SK-N-SH (cell line): ENCODE measurements at places on chromosomes 5 and 9. TPM values are rescaled to one million over a fixed set of nuclear protein-coding genes. Genes with fewer than 3 reads are reported as not detected.

GRCh38 chr5:133113331-133114061, 61.7 kb downstream of the HSPA4 start:
- H3K27ac ChIP-seq, result no peak overlapping the region
- no peak overlapping the region for H3K4me3 ChIP-seq
- no peaks in the 10 kb centered on the region for H3K27me3 ChIP-seq
- H3K36me3 ChIP-seq, result no peaks in the 10 kb centered on the region

DNA sequence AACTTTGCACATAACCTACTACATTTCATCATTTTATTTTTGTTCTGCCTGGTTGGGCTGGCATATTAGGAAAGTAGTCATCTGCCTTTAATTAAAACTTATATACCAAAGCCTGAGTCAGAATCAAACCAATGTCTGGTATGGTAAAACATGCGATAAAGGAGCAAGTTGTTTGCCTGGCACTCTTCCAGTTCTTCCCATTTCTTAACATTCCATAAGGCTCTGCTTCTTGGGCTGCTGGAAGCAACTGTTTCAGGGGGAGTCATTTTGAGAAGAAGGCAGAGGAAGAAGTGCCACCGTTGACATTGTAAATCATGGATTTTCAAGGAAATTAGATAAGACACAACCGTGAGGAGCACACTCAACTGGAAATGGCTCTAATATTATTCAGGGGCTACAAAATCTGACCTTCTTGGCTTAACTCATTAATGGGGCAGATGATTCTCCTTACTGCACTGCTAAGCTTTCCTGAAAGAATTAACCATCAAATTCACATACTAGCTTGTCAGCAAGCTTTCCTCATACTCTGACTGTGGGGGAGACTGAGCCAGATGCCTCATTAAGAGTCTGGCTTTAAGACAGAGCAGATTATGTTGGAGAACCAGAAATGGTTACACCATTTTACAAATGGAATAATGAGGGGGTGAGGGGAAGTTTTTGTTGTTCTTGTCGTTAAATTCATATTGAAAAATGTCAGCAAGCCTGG, 391.0 kb downstream of the TMEM232 start:
- H3K36me3 ChIP-seq, result no peaks in the 10 kb centered on the region
- peak overlapping the region; percentile 87; the same call in 1 of the 2 replicates for H3K27ac ChIP-seq
- no peaks in the 10 kb centered on the region; the same call in 1 of the 2 replicates for H3K4me1 ChIP-seq
- no peaks in the 10 kb centered on the region for H3K27me3 ChIP-seq
- DNase-seq, result no peak

DNA sequence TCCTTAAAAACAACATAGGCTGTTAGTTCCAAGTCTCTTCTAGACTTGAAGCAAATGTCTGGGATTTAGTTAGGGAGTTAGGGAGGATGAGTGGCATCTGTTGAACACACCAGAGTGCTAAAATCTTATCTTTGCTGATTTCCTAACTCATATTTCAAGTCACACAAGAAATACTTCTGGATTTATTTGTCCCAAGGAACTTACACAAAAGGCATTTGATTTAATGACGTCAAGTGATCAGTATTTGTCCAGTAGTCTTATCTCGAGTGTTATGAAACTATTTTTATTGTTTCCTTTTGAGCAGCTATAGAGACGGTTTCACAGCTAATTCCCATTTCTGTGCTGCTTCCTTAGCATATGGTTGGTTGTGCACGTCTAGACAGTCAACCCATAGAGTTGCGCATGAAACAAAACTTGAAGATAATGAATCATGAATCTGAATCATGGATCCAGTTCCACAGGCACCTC, 140.5 kb upstream of the TUT7 start:
- no peak overlapping the region for H3K27ac ChIP-seq
- H3K4me3 ChIP-seq, result no peak overlapping the region
- no peaks in the 10 kb centered on the region for H3K36me3 ChIP-seq
- DNase-seq, result no peak
- no peaks in the 10 kb centered on the region for H3K4me1 ChIP-seq

- no peak overlapping the region for H3K4me3 ChIP-seq
- no peaks in the 10 kb centered on the region for H3K36me3 ChIP-seq
- no peaks in the 10 kb centered on the region for H3K27me3 ChIP-seq
Observed at GRCh38 chr5:167244583-167244982, 1046.9 kb upstream of the WWC1 start.

DNA sequence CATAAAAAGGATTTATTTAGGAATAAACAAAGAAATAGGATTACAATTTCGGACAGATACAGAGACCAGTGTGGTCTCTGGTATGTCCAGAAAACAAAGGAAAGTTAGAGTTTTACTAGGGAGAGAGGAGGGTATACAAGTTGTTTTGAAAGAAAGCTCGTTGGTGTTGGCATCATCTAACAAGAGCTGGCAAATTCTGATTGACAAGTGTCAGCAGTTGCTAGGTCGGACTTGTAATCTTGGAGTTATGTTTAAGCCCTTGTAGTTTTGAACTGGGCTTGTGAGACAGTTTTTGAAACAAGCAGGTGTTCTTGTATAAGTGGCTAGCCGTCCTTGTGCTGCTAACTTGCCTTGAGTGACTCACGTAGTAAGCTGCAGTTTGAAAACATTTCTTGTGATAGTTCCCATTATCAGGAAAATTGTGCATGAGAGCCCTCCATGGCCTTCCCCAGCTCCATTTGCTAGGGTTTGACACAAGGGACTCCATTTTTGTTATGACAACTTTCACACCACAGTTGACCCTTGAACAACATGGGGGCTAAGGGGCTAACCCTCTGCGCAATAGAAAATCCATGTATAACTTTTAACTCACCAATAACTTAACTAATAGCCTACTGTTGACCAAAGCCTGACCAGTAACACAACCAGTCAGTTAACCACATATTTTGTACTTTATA, 48.1 kb downstream of the ZNF622 start:
- no peak overlapping the region for H3K27ac ChIP-seq
- H3K36me3 ChIP-seq, result no peaks in the 10 kb centered on the region
- no peak for DNase-seq
- H3K4me3 ChIP-seq, result no peak overlapping the region
- peaks cover 14% of the 10 kb centered on the region for H3K4me1 ChIP-seq
- no peaks in the 10 kb centered on the region; the same call in 1 of the 2 replicates for H3K27me3 ChIP-seq

- H3K27ac ChIP-seq, result no peak overlapping the region
- no peaks in the 10 kb centered on the region for H3K4me1 ChIP-seq
- no peak for DNase-seq
- H3K27me3 ChIP-seq, result no peaks in the 10 kb centered on the region
- H3K4me3 ChIP-seq, result no peak overlapping the region
Observed at GRCh38 chr5:162786234-162786633, 651.2 kb upstream of the CCNG1 start.

DNA sequence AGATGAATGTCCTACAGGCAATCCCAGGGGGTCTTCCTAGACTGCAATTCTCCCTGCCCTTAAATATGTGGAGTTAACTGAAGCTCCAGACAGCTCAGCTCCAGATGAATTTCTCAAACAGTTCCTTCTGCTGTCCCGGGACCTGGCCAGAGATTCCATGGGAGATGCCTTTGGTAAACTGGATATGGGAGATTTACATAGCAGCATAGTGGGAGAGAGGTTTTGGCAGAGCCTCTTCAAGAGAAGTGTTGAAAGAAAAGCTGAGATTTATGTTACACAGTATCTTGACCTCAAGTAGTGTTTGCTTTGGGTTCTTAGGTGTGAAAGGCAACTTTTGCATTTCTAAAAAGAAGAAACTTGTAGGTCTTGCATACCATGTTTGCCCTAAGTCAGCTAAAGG, 364.9 kb downstream of the ARRDC3 start:
- H3K36me3 ChIP-seq, result no peaks in the 10 kb centered on the region
- no peaks in the 10 kb centered on the region for H3K27me3 ChIP-seq
- no peaks in the 10 kb centered on the region for H3K4me1 ChIP-seq
- H3K27ac ChIP-seq, result no peak overlapping the region
- no peak overlapping the region for H3K4me3 ChIP-seq
- DNase-seq, result no peak

- no peaks in the 10 kb centered on the region for H3K27me3 ChIP-seq
- H3K4me3 ChIP-seq, result no peak overlapping the region
- DNase-seq, result no peak
- H3K4me1 ChIP-seq, result no peaks in the 10 kb centered on the region
Observed at GRCh38 chr9:75120686-75121085, 32.4 kb downstream of the OSTF1 start.

DNA sequence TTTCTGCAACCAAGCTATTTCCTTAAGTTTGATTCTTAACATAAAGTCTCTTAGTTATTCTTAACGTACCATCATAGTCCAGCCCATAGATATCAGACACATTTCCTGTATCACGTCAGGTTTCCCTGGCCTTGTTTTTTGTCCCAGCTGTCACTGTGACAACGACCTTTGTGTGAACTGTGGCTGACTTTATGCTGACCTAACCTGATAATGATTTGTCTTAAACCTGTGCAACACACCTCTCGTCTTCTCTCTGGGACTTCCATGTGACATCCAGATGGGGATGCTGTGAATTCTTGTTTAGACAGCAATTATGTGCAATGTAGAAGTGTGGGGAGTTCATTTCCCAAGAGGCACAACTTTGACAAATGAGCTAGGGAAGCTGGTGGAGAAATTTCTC, 662.8 kb downstream of the PTPRD start:
- H3K27ac ChIP-seq, result no peak overlapping the region
- no peaks in the 10 kb centered on the region for H3K36me3 ChIP-seq
- no peak for DNase-seq
- H3K4me3 ChIP-seq, result no peak overlapping the region
- no peaks in the 10 kb centered on the region for H3K4me1 ChIP-seq

GRCh38 chr9:4145482-4145881, 154.4 kb downstream of the GLIS3 start:
- H3K27ac ChIP-seq, result peak overlapping the region; percentile 73; the same call in 1 of the 2 replicates
- no peaks in the 10 kb centered on the region for H3K36me3 ChIP-seq
- H3K4me1 ChIP-seq, result peaks cover 33% of the 10 kb centered on the region
- no peak for DNase-seq
- H3K4me3 ChIP-seq, result no peak overlapping the region

- no peak overlapping the region for H3K4me3 ChIP-seq
- no peaks in the 10 kb centered on the region for H3K27me3 ChIP-seq
- H3K27ac ChIP-seq, result no peak overlapping the region
- H3K4me1 ChIP-seq, result no peaks in the 10 kb centered on the region
Observed at GRCh38 chr5:57684299-57684702, 201.7 kb upstream of the ACTBL2 start.

GRCh38 chr9:71072587-71072986, 48.8 kb downstream of the TRPM3 start:
- H3K4me1 ChIP-seq, result no peaks in the 10 kb centered on the region
- peaks cover 12% of the 10 kb centered on the region; the same call in 1 of the 2 replicates for H3K27me3 ChIP-seq
- no peaks in the 10 kb centered on the region for H3K36me3 ChIP-seq
- H3K4me3 ChIP-seq, result no peak overlapping the region
- DNase-seq, result no peak

Gene DMGDH
- 0.56 and 0.70 TPM in 2 replicates for polyA plus RNA-seq

Gene ENC1
- 20.3 and 23.9 TPM in 2 replicates for polyA plus RNA-seq

Gene PPP2R2B
- 11.4 and 11.9 TPM in 2 replicates for polyA plus RNA-seq

Gene ABO
- not detected in 2 replicates for polyA plus RNA-seq

Gene NLN
- polyA plus RNA-seq, result 17.1 and 20.0 TPM in 2 replicates

Gene COL15A1
- 0.76 and 0.84 TPM in 2 replicates for polyA plus RNA-seq
